ENCODE measurements at places on chromosomes 2 and 18.
A peak's percentile ranks its signal among the peaks of the same experiment; 100 is the strongest.

- peaks cover 11% of the 10 kb centered on the region for H3K4me1 ChIP-seq
- H3K4me3 ChIP-seq = no peak overlapping the region
- no peaks in the 10 kb centered on the region for H3K36me3 ChIP-seq
- DNase-seq = no peak
- H3K27me3 ChIP-seq = peaks cover 18% of the 10 kb centered on the region
Observed at GRCh38 chr2:130388221-130388907, 32.5 kb downstream of the PTPN18 start.

DNA sequence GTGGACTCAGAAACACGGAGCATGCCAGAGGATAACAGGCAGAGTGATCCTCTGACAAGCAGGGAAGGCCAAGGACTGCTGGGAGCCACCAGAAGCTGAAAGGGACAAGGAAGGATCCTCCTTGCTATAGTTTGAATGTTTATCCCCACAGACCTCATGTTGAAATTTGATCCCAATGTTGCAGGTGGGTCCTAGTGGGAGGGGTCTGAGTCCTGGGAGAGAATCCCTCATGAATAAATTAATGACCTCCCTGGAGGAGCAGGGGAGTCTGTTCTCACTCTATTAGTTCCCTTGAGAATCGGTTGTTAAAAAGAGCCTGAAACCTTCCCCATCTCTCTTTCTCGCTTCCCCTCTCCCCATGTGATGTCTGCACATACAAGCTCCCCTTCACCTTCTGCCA is 124.4 kb downstream of the FBXO15 start:
- H3K36me3 ChIP-seq = no peaks in the 10 kb centered on the region
- peaks cover 12% of the 10 kb centered on the region for H3K4me1 ChIP-seq
- DNase-seq = peak; percentile 53
- H3K27ac ChIP-seq = no peak overlapping the region
- H3K27me3 ChIP-seq = no peaks in the 10 kb centered on the region

- no peak for DNase-seq
- no peaks in the 10 kb centered on the region for H3K4me1 ChIP-seq
- no peak overlapping the region for H3K4me3 ChIP-seq
- H3K27me3 ChIP-seq = no peaks in the 10 kb centered on the region
- H3K27ac ChIP-seq = no peak overlapping the region
Observed at GRCh38 chr18:48813833-48814489, 136.8 kb downstream of the SMAD7 start.

DNA sequence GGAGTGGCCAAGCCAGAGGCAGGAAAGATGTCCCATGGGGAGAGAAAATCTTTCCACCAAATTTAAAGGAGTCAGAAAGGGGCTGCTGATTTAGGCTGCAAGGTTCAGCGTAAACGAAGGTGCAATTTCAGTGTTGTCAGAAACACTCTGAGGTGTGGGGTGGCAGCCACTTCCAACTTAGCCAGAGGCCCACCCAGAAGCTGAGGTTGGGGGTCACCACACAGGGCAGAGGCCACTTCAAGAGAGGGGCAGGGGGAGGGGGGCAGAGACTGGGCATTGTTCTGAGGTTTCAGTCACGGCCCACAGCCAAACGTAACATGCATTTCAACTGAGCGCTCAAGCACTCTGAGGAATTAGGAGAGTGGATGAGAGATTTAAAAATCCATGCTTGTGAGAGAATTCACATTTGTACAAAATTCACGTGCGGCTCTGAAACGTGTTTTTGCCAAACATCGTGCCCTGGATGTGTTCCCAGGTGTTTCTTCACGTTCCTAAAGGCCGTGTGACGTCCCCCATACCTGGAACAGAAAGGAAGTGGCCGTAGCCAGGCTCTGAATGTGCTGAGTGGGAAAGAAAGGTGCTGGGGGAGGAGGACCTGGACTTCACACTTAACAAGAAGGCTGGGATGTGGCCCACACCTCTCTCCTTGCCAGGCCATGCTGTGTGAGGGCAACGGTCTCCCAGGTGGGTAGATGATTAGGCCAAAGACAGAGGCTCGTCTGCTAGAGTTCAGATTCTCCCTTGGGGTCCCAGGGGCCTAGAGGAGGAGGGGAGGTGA is 19.5 kb upstream of the BOK start:
- DNase-seq = no peak
- H3K27ac ChIP-seq = no peak overlapping the region
- peaks cover 68% of the 10 kb centered on the region for H3K27me3 ChIP-seq
- no peaks in the 10 kb centered on the region for H3K36me3 ChIP-seq

GRCh38 chr18:35441857-35442595 is 55.7 kb downstream of the INO80C start:
- no peaks in the 10 kb centered on the region for H3K27me3 ChIP-seq
- no peak overlapping the region for H3K27ac ChIP-seq
- no peak for DNase-seq

DNA sequence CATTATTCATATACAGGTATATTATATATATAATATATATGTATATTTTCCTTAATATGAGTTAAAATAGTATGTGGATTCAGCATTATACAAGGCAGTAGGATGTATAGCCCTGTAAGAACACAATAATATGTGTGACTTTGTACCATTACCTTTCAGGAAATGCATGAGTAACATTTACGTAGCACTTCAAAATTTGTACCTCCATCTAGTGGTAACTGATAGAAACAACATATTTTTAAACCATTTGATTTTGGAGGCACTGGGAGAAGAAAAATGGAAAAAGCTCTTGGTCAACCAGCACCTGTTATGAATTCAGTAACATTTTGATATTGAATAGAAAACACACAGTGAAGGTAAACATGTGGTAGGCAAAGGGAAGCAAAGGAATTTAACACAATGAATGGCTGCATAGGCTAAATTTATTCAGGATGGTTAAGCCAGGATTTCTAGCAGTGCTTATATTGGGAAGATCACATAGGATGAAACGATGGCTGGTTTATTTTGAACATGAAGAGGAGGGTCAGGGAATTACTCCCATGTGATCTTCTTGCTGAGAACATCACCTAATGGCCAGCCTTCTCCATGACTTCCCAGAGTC is 565.5 kb downstream of the CCDC85A start:
- H3K27me3 ChIP-seq = peaks cover 4% of the 10 kb centered on the region
- H3K4me3 ChIP-seq = no peak overlapping the region
- H3K27ac ChIP-seq = no peak overlapping the region
- H3K36me3 ChIP-seq = no peaks in the 10 kb centered on the region
- DNase-seq = peak; percentile 34

- H3K4me3 ChIP-seq = no peak overlapping the region
- no peaks in the 10 kb centered on the region for H3K4me1 ChIP-seq
- no peak overlapping the region for H3K27ac ChIP-seq
- no peak for DNase-seq
- H3K36me3 ChIP-seq = no peaks in the 10 kb centered on the region
- H3K27me3 ChIP-seq = no peaks in the 10 kb centered on the region
Observed at GRCh38 chr2:240498958-240499260, 58.9 kb downstream of the ANKMY1 start.

DNA sequence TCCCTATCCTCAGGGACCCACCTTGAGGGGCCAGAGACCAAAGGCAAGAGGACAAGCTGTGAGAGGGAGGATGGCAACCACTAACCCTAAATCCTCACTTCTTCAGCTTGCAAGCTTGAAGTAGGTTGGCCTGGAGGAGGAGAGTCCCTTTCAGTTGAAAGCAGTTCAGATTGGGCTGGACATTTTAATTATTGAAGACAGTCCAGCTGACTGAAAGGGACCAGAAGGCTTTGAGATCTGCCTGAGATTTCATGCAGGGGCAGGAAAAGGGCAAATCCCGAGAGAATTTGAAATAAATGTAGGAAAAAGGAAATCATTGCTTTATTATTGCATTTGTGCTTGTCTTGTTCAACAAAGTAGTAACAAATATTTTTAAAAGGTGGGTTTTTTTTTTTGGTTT is 118.9 kb upstream of the STON1 start:
- H3K27ac ChIP-seq = no peak overlapping the region
- DNase-seq = no peak

- DNase-seq = no peak
- no peaks in the 10 kb centered on the region for H3K4me1 ChIP-seq
- no peaks in the 10 kb centered on the region for H3K27me3 ChIP-seq
- H3K27ac ChIP-seq = no peak overlapping the region
- H3K36me3 ChIP-seq = no peaks in the 10 kb centered on the region
- no peak overlapping the region for H3K4me3 ChIP-seq
Observed at GRCh38 chr2:66306483-66306882, 128.4 kb upstream of the MEIS1 start.

- no peak for DNase-seq
- H3K36me3 ChIP-seq = no peaks in the 10 kb centered on the region
- no peak overlapping the region for H3K4me3 ChIP-seq
- H3K4me1 ChIP-seq = no peaks in the 10 kb centered on the region
- H3K27me3 ChIP-seq = no peaks in the 10 kb centered on the region
Observed at GRCh38 chr2:227020416-227020815, 143.6 kb downstream of the COL4A4 start.

DNA sequence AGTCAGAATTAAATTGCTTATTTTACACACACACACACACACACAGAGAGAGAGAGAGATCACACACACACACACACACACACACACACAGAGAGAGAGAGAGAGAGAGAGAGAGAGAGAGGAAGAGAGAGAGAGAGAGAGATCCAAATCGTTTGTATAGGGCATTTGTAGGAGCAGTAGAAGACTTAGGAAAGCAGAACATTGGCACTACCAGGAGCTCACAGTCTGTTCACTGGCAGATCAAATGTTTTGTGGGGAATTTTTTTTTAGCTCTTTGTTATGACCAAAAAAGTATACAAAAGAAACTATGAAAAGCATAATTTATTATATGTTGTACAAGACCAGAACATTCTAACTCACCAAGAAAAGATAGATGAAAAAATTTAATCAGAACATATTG is 81.8 kb downstream of the MBD5 start:
- DNase-seq = no peak
- no peaks in the 10 kb centered on the region for H3K4me1 ChIP-seq
- H3K27me3 ChIP-seq = no peaks in the 10 kb centered on the region

DNA sequence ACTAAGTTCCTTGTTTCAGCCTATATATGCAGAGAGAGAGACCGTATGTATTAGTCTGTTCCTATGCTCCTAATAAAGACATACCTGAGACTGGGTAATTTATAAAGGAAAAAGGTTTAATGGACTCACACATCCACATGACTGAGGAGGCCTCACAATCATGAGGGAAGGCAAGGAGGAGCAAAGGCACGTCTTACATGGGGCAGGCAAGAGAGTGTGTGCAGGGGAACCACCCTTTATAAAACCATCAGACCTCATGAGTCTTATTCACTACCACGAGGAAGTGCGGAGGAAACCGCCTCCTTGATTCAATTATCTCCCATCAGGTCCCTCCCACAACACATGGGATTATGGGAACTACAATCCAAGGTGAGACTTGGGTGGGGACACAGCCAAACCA is 73.8 kb downstream of the TMEM18 start:
- no peak overlapping the region for H3K4me3 ChIP-seq
- H3K27me3 ChIP-seq = no peaks in the 10 kb centered on the region
- no peaks in the 10 kb centered on the region for H3K36me3 ChIP-seq
- no peak for DNase-seq
- H3K27ac ChIP-seq = no peak overlapping the region
- H3K4me1 ChIP-seq = no peaks in the 10 kb centered on the region

DNA sequence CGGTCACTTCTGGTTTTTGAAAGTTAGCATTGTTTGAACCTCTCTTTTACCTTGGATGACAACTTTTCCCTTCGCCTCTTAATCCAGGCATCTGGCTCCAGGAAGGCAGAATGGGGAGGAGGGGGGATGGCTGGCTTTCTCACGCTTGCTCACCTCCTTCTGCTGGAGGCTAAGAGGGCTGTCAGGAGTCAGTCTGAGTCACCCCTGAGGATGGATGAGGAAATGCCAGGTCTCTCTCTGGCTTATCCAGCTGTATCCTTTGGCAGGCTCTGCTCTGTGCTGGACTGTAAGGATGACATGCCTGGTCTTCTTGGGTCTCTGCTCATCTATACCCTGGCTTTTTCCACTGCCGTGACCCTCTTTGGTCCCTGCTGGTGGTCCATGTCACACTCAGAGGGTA is 142.9 kb upstream of the GYPC start:
- no peaks in the 10 kb centered on the region for H3K36me3 ChIP-seq
- no peak for DNase-seq
- H3K27ac ChIP-seq = no peak overlapping the region
- H3K27me3 ChIP-seq = no peaks in the 10 kb centered on the region

DNA sequence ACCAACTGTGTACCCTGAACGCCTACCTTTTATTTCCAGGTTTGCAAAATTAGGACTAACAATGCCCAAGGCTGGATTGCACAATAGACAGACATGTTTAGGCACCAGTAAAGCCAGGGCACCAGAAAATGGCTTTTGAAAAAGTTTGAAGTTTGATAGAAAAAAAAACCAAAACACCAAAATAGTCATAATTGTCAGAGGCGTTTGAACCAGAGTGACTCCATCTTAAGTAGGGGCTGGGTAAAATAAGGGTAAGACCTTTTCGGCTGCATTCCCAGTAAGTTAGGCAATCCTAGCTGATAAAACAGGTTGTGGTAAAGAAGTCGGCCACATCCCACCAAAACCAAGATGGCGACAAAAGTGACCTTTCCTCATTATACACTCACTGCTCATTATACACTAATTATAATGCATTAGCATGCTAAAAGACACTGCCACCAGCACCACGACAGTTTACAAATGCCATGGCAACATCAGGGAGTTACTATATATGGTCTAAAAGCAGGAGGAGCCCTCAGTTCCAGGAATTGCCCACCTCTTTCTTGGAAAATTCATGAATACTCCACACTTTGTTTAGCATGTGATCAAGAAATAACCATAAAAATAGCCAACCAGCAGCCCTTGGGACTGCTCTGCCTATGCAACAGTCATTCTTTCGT is 105.1 kb upstream of the MSH2 start:
- no peaks in the 10 kb centered on the region for H3K36me3 ChIP-seq
- H3K27ac ChIP-seq = no peak overlapping the region
- no peak overlapping the region for H3K4me3 ChIP-seq
- peaks cover 19% of the 10 kb centered on the region for H3K4me1 ChIP-seq

DNA sequence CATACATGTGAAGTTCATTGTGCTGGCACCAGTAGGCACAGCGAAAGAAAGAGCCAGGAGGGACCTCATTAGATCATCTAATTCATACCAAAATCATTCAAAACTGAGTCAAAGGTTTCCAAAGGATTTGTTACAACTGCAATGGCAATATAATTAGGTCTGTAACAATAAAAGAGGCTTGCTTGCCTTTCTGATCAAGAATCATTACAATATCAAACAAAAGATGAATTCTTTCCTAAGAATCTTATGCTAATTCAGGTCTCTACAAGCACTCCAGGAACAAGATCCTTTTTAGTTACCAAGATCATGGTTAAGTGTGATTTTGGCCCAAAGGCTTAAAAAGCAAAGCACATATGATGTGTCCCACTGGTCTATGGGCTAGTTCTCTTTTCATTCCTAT is 41.9 kb upstream of the ITPRID2 start:
- H3K4me1 ChIP-seq = peaks cover 12% of the 10 kb centered on the region
- no peak overlapping the region for H3K4me3 ChIP-seq
- no peaks in the 10 kb centered on the region for H3K36me3 ChIP-seq
- no peaks in the 10 kb centered on the region for H3K27me3 ChIP-seq
- no peak for DNase-seq
- no peak overlapping the region for H3K27ac ChIP-seq

GRCh38 chr2:113765276-113765675 is 8.8 kb upstream of the SLC35F5 start:
- no peaks in the 10 kb centered on the region for H3K36me3 ChIP-seq
- H3K4me1 ChIP-seq = no peaks in the 10 kb centered on the region
- no peak overlapping the region for H3K27ac ChIP-seq
- no peaks in the 10 kb centered on the region for H3K27me3 ChIP-seq
- DNase-seq = no peak

Data from neural progenitor cell (in vitro differentiated cells).